AML-193 (cell line): ENCODE measurements at places on chromosomes 12 and 14.

DNA sequence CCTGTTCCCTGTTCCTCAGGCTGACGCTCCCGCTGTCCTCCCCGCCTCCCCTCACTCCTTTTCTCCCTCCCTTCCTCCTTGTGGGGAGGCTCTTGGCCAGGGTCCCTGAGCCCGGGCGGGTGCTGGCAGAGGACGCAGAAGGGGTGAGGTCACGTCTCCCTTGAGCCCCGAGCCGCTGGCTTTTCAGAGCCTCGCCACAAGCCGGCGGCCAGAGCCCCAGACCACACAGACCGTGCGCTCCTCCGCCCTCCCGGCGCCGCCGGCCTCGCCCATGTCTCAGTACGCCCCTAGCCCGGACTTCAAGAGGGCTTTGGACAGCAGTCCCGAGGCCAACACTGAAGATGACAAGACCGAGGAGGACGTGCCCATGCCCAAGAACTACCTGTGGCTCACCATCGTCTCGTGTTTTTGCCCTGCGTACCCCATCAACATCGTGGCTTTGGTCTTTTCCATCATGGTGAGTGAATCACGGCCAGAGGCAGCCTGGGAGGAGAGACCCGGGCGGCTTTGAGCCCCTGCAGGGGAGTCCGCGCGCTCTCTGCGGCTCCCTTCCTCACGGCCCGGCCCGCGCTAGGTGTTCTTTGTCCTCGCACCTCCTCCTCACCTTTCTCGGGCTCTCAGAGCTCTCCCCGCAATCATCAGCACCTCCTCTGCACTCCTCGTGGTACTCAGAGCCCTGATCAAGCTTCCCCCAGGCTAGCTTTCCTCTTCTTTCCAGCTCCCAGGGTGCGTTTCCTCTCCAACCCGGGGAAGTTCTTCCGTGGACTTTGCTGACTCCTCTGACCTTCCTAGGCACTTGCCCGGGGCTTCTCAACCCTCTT lies at the start of gene TMEM233:
TMEM233 (plus strand) TSS at position 197 of the 821 bp plus-strand sequence; CDS start at position 272, 75 bp downstream.
- no peak for DNase-seq

DNA sequence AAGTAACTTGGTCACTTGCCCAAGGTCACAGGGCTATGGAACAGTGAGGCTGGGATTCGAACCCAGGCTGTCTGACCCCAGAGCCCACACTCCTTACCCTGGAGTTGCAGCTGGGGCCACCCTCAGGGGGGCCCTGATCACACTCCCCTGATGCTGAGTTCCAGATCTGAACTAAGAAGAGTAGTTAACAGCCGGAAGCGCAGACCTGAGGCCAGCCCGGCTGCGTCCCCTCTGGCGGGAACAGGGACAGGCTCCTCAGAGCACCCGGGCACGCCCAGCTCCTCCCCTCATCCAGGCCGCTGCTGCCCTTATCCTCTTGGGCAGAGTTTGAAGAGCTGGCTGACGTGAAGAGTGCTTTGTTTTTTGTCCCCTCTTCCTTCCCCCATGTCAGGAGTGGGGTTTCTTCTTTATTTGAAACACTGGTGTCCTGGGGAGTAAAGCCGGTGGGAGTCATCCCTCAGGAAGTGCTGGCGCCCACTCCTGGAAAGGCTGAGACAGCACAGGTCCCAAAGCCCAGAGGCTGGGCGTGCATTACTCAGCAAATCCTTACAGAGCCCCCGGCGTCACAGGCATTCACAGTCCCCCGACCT lies 8.7 kb downstream of the PHB2 start:
- DNase-seq, result no peak

- DNase-seq, result no peak
Measured at GRCh38 chr12:124264089-124264795, 30.7 kb upstream of the RFLNA start.

DNA sequence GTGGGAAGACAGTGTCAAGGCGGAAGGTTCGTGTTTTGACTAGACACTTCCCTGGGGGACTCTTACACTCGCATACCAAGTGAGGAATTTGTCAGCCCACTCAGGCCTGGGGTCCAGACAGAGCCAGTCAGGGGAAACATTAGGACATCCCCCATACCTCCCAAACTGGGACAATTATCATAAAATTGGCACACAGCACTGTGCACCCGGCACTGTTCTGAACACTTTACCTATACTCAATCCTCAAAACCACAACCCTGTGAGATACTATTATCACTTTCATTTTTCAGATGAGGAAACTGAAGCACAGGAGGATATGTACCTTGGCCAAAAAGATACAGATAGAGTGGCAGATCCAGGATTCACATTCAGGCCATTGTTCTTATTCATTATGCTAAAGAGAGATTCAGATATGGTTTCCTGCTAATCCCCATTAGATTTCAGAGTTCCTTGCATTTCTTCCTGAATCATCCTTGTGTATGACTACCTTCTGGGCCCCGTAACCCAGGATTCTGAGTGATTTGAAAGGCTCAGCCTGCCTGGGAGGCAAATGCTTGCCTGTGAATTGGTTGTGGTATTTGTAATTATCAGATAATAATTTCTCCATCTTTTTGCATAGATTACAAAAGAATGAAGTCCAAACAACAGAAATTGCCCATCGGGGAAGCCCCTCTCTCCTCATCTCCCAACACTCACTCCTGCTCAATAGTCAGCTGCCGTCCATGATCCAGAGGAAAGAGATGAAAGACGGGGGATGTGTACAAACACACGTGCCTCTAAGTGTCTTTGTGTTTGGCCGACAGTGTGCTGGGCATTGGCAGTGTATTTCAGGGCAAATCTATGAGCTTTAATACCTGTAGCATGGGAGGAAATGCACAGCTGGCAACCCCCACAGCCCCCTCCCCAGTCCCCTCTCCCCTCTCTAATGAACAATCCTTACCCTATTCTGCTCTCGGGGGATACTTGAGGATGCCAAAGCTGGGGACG lies 4.6 kb downstream of the TAC3 start:
- DNase-seq, result no peak

DNA sequence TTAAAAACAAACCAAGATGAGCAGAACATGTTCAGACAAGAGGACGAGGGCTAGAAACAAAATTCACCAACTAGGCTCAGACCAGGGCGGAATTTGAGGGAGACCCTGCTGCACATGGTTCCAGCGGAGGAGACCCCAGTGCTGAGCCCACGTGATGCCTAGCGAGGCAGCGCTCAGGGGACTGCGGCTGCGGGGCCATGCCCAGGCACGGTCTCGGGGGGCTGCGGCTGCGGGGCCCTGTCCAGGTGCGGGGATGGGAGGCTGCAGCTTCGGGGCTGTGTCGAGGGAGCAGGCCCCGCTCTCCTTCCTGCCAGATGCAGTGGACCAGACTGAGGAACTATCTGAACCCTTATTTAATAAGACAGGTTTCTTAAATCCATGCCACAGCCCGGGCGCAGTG lies 12.7 kb upstream of the CRIP2 start:
- DNase-seq, result no peak

GRCh38 chr12:108720757-108721514 lies 10.4 kb downstream of the CORO1C start:
- DNase-seq, result no peak

DNA sequence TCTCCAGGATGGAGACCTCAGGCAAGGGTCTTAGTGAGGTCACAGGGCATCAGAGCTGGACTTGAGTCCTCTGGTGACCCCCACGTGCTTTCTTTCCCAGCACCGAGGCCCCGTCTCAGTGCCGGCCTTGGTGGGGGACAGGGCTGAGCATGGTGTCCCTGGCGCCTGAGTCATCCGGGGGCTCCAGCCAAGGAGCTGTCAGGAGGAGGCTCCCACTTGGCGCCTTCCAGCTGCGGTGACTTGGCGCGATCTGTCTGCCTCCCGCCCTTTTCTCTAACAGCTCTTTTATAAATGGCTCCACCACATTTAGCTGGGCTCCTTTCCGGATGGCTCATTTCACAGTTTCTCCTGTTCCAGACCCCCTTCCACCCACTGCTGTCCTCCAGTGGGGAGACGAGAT lies 60.4 kb downstream of the PRMT8 start:
- no peak for DNase-seq

DNA sequence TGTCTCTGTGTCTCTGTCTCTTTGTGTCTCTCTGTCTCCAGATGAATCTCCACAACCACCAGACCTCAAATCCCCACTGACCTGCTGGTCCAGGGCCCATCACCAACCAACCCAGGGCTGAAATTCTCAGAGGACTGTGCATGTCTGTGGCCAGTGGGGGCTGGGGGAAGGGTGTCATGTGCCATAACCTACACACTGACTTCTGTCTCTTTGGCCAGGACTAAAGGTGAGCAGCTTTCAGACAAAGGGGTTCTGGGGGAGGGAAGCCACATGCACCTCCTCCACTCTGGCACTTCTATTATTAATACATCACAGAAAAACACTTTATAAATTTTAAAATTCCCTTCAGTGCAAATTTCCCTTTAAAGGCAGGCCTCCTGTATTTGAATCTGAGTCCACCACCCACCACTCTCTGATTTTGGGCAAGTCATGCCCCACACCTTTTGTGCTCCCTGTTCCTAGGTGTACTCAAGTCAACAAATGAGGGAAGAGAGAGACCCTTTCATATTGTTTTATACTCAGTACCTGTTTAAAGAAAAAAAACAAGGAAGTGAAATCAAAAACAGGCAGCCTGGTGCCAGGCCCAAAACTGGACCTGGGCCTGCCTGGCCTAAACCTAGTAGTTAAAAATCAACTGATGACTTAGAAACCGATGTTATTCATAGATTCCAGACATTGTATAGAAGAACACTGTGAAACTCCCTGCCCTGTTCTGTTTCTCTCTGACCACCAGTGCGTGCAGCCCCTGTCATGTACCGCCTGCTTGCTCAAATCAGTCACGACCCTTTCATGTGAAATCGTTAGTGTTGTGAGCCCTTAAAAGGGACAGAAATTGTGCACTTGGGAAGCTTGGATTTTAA lies 80.2 kb downstream of the TUNAR start:
- DNase-seq, result no peak

- peak; percentile 29 for DNase-seq
Measured at GRCh38 chr12:101490286-101490920, 15.3 kb downstream of the SPIC start.

GRCh38 chr12:78600541-78600940 lies 264.0 kb upstream of the SYT1 start:
- no peak for DNase-seq

DNA sequence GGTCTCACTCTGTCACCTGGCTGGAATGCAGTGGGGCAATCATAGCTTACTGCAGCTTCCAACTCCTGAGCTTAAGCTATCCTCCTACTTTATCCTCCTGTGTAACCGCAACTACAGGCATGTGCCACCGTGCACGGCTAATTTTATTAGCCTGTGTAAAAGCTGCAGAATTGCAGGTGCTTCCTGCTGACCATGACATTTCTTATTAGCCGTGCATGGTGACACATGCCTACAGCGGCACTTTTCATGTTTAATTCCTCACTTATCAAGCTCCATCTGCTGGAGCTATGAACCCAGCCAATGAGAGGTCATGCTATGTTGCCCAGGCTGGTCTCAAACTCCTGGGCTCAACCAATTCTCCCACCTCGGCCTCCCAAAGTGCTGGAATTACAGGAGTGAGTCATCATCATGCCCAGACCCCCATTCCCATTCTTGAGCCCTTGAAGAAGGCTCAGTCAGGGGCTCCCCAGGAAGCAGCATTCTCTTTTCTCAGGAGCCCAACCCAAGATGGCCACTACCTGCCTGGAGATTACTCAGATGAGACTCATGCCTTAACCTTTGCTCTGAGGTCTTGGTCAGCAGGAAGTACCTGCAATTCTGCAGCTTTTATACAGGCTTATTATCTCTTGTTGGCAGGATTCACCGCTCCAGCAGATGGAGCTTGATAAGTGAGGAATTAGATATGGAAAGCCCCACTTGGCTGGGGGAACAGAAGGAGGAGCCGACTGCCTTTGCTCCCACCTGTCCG lies 503.2 kb downstream of the MED13L start:
- no peak for DNase-seq

GRCh38 chr14:86826661-86827060 lies 1166.3 kb downstream of the GALC start:
- DNase-seq, result no peak

DNA sequence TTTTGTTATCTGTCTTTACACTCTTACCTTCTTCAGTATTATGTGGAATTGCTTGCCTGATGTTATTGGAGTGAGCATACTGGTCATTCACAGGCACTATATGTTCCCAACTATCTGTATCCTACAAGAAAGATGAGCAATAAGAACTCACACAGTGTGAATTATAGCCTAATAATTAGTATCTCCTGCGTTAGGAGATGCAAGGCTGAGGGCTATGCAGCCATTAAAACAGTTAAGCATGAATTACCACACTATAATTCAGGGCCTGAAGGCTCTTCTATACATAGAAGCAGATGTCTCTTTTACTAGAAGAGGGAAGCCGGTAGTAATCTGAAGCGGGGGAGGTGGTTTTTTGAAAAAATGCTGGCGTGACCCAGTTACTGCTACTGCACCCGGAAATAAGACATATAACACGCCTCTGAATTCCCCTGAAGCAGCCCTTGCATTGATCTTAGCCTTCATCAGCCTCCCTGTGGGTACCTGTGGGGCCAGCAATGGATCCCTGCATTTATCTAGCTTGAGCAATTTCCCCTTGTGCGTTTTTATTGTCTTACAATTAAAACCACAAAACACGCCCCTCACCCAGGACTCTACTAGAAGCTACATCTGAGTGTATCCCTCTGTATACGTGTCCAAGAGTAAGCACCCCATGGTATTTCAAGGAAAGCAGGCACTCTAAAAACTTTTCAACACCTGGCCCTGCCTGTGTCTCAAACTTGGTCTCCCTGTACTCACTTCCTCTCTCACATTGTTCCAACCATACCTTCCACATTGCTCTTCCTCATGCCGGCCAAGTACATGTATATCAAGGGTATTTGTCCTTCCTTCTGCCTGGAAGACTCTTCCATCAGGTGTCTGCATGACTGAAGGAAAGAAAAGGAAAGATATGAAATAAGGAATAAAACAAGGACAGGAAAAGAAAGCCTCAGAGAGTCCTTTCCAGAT lies 210.9 kb upstream of the ARID2 start:
- DNase-seq, result no peak

GRCh38 chr14:88143810-88144209 lies 138.9 kb downstream of the GPR65 start:
- DNase-seq, result no peak

GRCh38 chr12:571795-572531 lies 91.3 kb downstream of the NINJ2 start:
- no peak for DNase-seq

DNA sequence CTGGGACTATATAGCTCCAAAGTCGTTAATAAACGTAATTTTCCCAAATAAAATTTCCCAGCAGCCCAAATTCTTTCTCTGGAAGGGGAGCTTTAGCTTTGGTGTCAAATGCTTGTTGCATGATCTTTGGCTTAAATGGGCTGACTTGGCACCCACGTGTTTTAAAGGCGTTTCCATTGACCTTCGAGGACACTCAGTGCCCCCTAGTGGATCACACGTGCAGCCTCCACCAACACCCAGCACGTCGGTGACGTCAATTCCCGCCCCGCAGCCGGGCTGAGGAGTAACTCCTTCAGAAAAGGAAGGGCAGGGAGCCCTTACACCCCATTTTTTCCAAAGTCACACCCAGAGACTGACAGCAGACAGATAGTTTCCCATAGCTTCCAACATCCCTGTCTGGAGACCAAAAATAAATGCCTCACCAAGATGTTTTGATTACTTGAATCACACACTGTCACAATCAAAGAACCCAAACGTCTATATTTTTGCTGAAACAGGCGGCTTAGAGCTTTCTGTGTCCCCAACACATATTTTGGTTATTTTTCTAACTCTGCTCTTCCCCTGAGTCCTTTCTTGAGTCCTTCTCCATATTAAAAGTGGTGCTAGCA lies 707.9 kb downstream of the AACS start:
- DNase-seq, result peak; percentile 22

GRCh38 chr14:95944462-95944861 lies 67.8 kb downstream of the TUNAR start:
- DNase-seq, result no peak

- no peak for DNase-seq
Measured at GRCh38 chr12:75856235-75856634, 175.3 kb downstream of the PHLDA1 start.
